ENCODE measurements at places on chromosomes 3 and 15. TPM values are rescaled to one million over a fixed set of nuclear protein-coding genes. Genes with fewer than 3 reads are reported as not detected.

The PSTPIP1 gene
- total RNA-seq = not detected

The TRPM1 gene
- total RNA-seq = not detected

The GABRB3 gene
- not detected for total RNA-seq

The SLC9C1 gene
- total RNA-seq = 0.16 TPM

The CDHR4 gene
- total RNA-seq = not detected

The PLA2G4D gene
- not detected for total RNA-seq
